ENCODE measurements at places on chromosomes 12 and 14.

GRCh38 chr14:75439989-75440388 lies 12.2 kb downstream of the JDP2 start:
- DNase-seq: no peak

- DNase-seq: no peak
Observed at GRCh38 chr12:12408265-12408690, 51.4 kb downstream of the BORCS5 start.

GRCh38 chr14:23120541-23121251 lies 1.6 kb upstream of the CEBPE start:
- peak; percentile 60 for DNase-seq

- DNase-seq: no peak
Observed at GRCh38 chr14:53915364-53916014, 41.1 kb downstream of the BMP4 start.

- no peak for DNase-seq
Observed at GRCh38 chr12:64810831-64811230, 13.6 kb upstream of the TBC1D30 start.

- no peak for DNase-seq
Observed at GRCh38 chr12:8014836-8015235, 17.7 kb upstream of the FOXJ2 start.

GRCh38 chr12:49527361-49528130 lies 11.3 kb upstream of the KCNH3 start:
- no peak for DNase-seq

- DNase-seq: no peak
Observed at GRCh38 chr14:50999726-51000125, 55.4 kb upstream of the PYGL start.

GRCh38 chr12:50988871-50989270 lies 36.5 kb downstream of the HIGD1C start:
- DNase-seq: no peak

DNA sequence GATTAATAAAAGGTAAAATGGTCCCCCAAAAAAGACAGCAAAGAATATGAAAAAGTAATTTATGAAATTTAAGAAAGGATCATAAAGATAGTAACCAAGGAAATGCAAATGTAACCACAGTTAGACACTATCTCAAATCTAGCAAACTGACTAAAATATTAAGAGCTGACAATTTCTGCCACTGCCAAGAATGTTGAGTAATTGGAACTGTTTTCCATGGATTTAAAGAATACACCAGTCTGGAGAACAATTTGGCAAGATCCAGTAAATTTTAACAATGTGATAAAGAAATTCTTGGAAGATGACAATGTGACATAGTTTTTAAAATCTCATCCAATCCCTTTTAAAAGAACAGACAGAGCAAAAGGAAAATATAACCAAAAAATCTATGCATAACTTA lies 798.0 kb upstream of the MGAT4C start:
- DNase-seq: no peak

DNA sequence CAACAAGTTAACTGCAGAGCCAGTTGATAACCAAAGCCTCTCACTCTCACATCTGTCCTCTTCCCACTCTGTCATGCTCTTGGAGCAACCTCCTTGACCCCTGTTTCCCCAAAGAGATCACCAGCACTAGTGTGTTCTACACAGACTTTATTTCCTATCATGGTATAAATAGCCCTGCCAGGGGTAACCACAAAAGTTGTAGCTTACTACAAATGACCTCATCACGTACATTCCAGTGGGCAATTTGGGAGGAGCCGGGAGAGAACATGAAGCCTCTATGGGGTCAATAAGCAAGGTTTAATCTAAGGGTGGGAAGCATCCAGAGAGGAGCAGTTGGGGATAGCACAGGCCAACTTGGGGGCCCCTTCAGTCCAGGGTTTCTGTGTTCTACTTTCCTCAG lies 186.5 kb downstream of the KCNA5 start:
- DNase-seq: no peak

Data from activated T-helper 1 cell treated with anti-CD3 and anti-CD28 coated beads, Interleukin-2, amount 50 U/mL, for 16 hours (primary cell).